Stimulated activated CD4-positive, alpha-beta T cell treated with anti-CD3 and anti-CD28 coated beads, Interleukin-12 subunit alpha, Interleukin-12 subunit beta, amount 100 ng/mL, for 4 hours (primary cell): ENCODE measurements at places on chromosomes 7 and 10.

DNA sequence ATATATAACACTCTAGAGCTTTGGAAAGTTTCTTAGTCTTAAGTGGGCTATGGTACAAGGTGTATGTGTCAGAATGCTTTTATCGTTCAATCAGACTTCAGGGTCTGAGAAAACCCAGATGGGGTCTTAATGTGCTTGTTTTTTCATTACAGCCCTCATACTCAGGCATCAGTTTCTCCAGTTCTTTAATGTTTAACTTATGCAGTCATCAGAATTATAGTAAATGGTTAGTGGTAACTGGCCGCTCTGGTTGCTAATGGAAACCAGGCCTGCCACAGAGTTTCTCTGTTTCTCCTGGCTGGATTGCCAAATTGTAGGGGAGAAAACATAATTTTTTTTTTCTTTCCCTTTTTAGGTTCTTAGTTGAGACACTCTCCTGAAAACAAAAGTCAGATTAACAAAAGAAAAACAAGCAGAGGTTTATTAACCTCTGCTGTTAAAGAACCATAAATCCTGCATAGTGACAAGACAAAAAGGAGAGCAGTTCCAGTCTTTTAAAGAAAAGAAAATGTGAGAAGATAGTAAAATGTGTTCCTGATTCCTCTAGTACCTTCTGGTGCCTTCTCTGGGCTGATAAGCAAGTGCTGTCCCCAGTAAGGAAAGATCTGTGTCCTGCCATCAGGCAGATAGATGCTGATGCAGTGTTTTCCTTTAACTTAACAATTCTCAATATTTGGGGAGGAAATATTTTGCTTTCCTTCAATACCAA, 21.5 kb upstream of the GHITM start:
- no peak for DNase-seq

DNA sequence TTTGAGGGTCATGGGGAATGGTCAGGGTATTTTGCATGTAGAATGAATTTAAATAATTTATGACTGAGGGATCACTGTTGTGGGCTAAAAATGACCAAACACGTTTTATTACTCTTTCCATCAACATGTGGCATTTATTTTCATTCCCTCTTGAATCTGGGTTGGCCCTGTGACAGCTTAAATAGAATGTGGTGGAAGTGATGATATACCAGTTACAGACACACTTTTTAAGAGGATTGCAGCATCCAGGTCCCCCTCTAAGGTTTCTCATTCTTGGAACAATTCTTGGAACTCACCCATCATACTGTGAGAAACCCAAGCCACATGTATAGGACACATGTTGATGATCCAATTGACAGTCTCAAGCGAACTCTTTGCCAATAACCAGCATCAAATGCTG, 272.4 kb downstream of the ETV1 start:
- DNase-seq = no peak

- no peak for DNase-seq
Observed at GRCh38 chr10:124353896-124354295, 64.8 kb downstream of the OAT start.

DNA sequence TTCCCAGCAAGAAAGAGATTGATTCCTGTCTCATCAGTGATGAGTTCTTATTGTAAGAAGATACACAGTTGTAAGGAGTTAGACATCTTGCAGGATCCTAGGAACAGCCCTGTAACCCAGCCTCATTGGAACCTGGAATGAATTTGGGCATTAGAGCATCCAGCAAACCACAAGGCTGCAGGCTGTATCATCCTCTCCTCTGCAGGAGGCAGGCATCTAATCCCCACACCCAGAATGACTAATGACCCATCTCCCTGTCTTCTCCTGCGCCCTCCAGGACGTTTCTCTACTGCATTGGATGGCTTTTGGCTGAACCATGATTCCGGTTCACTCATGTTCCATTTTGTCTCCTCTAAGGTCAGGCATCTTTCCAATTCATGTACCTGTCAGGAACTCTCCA, 233.9 kb downstream of the POU6F2 start:
- no peak for DNase-seq

- DNase-seq = no peak
Observed at GRCh38 chr10:33478089-33478674, 143.7 kb upstream of the NRP1 start.

DNA sequence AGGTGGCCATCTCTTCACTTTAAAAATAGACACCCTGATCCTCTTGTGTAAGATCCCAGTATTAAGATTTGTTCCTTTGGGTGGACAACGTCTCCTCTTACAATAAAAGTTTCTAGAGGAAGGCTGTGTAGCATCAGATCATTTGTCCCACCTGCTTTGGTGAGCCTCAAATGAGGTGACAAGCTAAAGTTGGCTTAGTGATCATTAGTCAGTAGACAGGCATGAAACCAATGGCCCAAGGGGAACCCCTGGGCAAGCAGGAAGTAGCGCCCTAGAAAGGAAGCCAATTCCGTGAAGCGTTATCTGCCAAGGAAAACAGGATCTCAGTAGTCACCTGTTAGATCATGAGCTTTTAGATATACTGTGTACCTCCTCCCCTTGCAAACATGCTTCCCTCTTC, 66.8 kb downstream of the PCGF5 start:
- no peak for DNase-seq

GRCh38 chr10:99854860-99855259, 72.4 kb downstream of the ABCC2 start:
- no peak for DNase-seq

GRCh38 chr10:17023386-17024298, 106.0 kb downstream of the CUBN start:
- peak; percentile 49 for DNase-seq

GRCh38 chr7:12239806-12240205, 28.7 kb downstream of the TMEM106B start:
- no peak for DNase-seq

DNA sequence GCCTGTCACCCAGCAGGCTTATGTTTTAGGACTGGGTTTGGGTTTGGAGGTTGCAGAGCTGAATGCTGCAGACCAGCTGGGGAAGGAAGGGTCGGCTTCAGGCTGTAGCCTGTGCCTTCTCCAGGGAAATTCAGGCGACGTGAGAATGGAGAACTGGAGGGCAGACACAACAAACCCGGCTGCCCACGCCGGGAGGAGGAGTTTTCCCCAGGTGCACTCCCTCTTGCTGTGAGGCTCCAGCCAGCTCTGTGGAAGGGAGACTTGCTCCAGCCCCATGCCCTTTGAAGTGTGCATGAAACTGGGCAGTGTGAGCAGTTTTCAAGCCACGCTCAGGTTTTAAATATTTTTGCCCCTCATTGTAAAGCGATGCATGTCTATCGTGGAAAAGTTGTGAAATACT, 279.1 kb downstream of the CCSER2 start:
- no peak for DNase-seq

DNA sequence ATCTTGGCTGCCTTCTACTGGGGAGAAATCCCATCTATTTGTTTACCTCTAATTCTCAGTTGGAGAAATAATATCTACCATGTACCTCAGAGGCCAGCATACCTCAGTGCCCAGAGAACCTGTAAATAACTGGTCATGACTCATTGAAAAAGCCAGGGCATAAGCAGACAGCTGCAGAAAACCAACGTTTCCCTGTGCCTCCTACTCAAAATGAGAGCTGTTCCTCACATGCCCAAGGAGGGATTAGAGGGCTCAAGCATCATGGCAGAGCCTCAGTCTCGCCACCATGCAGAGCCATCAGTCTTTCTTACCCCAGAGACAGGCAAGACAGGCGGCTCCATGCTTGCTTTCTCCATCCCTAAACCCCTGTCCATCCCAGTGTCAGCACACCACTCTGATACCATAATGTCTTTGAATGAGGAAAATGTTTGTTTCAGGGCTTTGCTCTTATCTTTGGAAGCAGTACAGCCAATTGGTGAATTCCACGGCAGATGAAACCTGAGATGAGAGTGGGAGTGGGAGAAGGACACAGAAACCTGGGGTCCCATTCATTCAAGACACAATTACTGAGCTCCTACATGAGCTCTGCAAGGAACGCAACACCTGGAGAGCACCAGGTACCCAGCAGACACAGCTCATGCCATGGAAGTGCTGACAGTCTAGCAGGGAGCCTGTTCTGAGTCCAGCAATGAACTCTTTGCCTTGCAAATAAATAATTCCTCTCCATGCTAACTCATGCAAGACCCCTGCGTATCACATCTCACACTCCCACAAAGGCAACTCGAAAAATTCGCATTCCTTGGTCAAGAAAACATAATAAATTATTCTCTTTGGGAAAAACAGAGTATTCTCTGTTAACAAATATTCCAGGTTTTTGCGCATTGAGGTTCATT, 21.1 kb downstream of the PON1 start:
- no peak for DNase-seq

- peak; percentile 5 for DNase-seq
Observed at GRCh38 chr10:117653170-117653515, 110.6 kb downstream of the EMX2 start.

DNA sequence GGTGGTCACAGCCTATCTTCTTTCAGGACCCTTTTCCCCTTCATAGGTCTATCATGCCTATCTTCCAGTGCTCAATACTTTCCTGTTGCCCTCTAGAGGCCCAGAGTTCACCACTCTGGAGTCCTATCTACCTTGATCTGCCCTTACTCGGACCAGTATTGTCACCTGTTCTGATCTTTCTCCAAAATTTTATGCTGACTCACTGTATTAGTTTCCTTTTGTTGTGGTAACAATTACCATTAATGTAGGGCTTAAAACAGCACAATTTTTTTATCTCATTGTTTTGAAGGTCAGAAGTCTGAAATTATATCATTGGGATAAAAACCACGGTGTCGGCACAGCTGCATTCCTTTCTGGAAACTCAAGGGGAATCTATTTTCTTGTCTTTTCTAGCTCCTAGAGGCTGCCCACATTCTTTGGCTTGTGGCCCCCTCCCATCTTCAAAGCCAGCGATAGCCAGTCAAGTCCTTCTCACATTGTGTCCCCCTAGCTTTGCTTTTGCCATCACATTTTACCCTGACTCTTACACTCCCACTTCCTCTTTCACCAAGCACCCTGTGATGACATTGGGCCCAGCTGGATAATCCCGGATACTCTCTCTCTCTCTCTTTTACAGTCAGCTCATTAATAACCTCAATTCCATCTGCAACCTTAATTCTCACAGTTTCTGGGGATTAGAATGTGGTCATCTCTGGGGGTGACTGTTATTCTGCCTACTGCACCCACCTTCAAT, 54.6 kb downstream of the TFAM start:
- no peak for DNase-seq

DNA sequence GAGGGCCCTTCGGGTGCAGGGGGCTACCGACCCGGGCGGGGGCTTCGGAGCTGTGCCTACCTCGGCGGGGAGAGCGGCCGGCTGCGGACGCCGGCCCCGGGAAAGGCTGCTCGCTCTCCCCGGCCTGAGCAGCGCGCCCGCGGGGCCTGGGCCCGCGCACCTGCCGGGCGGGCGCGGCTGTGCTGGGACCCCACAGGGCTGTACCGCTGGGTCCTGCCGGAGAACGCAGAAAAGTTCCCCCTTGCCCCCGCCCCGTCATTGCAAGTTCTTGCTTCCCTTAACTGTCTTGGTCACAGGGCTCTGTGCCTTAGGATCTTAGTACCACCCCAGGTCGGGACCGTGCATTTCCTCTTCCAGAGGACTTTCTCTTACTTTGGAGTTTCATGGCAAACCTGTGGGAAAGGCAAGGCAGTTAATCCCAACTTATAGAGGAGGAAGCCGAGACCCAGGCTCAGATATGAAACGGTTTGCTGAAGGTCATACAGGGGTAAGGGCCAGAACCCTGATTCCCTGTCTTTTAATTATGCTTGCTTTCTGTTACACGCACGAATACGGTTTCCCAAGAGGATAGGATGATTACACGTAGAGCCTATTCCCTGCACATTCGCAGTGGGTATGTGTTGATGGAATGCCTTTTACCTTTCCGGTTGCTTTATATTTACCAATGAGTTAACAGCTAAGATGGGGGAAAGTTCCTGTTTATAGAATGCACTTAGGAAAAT, 652 bp downstream of the PCGF5 start:
- DNase-seq = peak; percentile 10

DNA sequence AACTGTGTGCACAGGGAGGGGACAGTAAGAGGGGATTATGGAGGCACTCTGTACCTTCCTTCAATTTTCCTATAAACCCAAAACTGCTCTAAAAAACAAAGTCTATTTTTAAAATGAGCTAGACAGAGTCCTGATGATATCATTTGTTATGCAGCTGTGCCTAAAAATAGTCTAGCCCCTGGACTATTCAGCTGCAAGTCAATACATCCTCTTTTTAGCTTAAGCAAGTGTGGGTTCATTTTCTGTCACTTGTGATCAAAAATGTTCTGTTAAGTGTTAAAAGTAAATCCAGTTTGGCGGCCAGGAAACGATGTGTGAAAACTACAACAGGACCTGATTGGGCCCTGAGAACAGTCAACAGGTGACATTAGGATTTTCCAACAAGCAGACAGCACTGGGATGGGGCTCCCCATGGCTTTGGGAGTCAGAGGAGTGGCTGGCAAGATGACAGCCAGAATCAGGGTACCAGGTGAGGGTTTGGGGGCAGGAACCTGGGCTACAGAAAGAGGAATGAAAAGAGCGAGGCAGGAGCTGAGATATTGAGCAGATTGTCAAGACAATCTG, 33.9 kb downstream of the FAM107B start:
- DNase-seq = no peak

DNA sequence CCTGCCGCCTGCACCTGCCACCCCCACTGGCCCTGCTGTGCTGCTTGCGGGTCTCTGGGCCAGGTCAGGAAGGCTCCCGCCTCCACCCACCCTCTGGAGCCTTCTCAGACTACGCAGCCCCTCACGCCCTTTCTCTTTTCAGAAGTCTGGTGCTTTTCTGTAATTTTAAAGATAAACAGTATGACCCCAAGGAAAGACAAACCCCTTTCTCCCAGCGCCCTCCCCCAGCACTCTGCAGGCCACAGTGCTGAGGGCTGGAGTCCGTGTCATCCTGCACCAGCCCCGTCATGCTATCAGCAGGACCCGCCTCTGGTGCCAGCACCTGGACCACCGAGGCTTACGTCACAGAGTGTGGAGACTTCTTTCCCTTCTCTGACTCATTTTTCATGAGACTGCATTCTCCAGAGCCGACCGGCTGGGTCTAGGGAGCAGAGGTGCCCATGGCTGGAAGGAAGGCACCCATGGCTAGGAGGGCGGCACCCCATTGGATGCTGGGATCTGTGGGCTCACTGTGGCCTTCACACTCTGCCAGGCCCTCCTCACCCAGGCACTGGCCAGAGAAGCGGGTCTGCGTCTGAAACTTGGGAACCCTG, 53.4 kb downstream of the CFAP46 start:
- DNase-seq = no peak

DNA sequence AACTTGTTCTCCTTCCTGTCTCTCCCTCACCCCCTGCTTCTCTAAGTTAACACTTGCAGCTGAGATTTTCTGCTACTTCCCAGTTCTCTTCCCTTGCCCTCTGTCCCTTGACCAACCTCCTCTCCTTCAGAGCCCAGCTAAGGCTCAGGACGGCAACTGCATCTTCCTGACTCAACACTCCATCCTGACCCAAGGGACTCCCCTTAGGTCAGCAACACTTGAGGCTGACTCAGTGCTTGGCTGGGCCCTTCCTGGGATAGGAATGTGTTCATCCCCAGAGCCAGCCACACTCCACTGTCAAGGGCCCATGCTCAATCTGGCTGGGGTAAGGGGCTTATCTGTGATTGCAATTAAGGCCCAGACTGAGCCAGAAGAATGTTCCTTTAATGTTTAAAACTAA, 3.4 kb downstream of the CALHM2 start:
- DNase-seq = no peak

GRCh38 chr7:2688409-2689342, 674 bp downstream of the AMZ1 start:
- no peak for DNase-seq

- DNase-seq = no peak
Observed at GRCh38 chr10:28914701-28915100, 237.4 kb downstream of the BAMBI start.

GRCh38 chr7:37193087-37193774, 255.4 kb downstream of the ELMO1 start:
- no peak for DNase-seq
